ENCODE measurements at places on chromosomes 2 and 18. TPM values are rescaled to one million over a fixed set of nuclear protein-coding genes. Genes with fewer than 3 reads are reported as not detected.

DNMT3A gene
- 20.9 TPM for total RNA-seq

CIB4 gene
- not detected for total RNA-seq

ABCG5 gene
- not detected for total RNA-seq

LAMA3 gene
- 1.8 TPM for total RNA-seq

GRHL1 gene
- total RNA-seq: 0.53 TPM

SLC30A3 gene
- 0.10 TPM for total RNA-seq

DAW1 gene
- total RNA-seq: not detected

AQP4 gene
- total RNA-seq: 27.1 TPM

DNA sequence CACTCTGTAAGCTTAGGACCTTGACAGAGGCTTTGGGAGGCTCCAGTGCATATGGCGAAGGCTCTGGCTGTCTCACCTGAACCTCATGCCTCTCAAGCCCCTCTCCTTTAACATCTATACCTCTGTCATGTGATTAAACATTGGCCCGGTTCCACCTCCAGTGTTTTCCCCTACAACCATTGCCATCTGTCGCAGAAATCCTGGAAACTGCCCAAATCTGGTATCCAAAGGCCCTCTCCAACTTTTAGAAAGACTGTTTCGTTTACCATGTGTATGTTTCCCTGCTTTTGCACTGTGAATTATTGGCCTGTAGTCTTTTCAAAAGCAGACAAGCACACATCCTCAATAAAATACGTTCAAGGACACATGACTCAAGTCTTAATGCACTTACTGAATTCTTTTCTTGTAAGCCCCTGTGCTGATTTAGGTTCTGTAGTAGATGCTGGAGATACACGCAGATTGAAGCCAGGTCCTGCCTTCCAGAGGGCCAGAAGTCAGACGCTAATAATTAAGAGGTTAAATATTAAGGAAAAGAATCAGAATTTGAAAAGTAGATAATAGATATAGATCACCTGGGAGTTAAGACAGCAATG is 386.4 kb upstream of the SLC14A2 start:
- DNase-seq: no peak

DNA sequence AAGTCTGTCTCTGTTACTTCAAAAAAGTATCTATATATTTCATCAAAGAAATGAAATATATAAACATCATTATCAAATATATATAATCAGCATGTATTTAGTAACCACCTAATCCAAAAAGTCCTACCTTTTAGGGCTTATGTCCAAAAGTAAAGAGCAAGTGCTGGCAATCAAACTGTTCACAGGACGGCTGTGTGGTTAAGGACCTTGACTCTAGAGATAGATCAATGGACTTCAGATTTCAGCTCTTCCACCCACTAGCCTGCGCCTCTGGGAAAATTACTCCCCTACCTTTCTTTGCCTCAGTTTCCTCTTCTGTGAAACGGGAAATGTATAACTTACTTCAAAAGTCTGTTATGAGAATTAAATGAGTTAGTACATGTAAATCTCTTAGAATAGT is 29.4 kb downstream of the SATB2 start:
- DNase-seq: no peak

GRCh38 chr2:201194097-201194496 is 11.2 kb downstream of the CASP10 start:
- no peak for DNase-seq

DNA sequence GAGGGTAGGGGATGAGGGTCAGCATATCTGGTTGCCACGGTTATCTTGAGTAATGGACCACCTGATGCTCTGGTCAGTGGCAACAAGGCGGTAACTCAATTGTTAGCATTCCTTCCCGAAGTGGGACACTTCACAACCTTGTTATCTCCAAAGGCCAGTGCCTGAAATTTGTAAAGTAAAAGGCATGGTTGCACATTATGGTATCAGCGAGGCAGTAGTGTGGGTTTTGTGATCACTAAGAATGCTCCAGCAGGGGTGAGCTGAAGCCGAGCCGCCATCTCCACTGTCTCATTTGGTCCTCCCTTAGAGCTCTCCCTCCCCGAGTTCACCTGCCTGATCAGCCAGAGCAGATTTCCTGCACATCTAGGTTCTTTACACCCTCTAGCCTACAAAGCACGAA is 50.5 kb upstream of the LGALSL start:
- DNase-seq: no peak

GRCh38 chr2:230068016-230068650 is 591 bp downstream of the SLC16A14 start:
- DNase-seq: peak; percentile 69

DNA sequence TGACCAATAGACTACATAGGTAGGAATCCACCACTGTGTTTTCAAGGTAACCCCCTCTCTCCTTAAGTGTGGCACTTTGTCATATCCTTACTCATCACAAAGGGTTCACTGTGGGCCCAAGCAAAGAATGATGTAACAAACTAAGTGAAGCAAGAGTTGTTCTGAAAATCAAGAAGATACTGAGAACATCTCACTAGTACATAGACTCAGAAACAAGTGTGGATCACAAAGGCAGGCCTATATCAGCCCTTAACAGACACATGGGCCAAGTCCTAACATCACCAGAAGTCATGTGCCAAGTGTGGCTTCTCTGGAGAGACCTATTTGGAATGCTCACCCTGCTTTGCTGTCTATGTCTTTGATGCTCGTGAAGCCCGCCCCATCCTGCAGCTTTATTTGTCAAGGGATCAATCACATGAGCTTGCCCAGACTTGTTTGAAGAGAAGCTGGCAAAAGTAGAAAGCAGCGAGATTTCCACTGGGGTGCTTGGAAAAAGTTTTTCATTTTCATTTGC is 131.2 kb upstream of the TTC39C start:
- peak; percentile 64 for DNase-seq

DNA sequence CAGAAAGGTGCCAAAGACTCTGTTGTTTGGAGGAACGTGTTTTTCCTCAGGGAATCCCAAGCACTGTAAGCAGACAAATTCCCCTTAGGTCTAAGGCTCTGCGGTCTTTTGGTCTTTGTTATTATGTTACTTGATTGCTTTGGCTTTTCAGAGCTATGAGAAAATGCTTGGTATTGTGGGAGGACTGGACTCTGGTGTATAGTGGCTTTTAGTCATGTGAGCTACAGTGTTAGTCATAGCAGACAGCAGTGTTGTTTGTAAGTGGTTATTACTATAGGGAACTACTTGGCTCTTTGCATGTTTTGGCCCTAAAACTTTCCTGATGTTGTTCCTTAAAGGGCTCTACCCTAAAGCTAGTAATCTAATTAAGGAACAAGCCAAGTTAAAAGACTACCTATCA is 956.2 kb upstream of the LRATD1 start:
- no peak for DNase-seq

GRCh38 chr2:128272601-128273468 is 45.8 kb downstream of the HS6ST1 start:
- peak; percentile 46 for DNase-seq

DNA sequence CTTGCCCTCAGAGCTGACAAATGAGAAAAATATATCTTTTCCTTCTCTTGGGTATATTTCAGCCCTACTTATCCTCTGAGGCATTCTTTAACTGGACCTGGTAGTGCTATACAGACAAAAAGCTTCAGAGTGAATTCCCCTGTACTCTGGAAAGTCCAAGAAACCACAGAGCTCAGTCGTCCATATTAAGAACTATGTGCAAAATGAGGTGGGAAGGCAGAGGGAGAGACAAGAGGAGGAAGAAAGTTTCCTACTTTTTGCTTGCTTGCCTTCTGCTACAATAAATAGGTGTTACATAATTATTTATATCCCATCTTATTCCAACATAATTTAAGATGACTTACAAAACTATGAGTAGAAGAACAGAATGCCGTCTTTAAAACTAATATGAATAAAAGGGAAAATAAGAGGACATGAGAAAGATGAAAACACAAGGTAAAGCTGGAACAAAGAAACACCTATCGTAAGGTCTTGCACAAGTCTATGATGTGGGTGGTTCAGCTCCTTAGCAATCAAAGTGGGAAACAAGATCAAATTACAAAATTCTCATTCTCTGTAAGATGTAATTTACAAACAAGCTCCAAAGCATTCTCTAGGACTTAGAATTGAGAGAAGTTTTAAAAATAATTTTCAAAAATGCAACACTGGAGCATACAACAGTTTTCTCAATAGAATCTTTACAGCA is 97.9 kb downstream of the BAZ2B start:
- DNase-seq: no peak

Data from psoas muscle (tissue), 8 donors.